ENCODE measurements at places on chromosomes 2 and 18.

DNA sequence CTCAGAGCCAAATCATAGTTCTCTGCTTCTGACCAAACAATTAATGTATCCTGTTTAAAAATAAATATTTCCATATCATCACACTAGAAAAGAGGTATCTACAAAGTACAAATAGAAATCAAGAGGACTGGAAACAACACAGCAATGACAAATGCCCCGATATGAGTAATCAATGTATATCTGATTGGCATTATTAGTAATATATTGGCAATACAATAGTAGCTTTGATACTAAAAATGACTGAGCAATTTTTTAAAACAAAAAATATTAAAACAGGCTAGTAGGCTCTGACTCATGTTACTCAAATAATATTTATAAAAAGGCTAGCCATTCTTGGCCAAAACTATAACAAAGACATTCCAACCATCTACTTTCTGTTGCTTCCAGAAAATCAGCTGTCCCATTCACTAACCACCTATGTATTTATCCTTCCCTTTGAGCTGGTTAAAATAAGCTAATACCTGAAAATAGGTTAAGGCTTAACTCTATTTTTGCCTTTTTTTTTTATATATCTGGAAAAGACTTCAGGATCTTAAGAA is 13.3 kb downstream of the PPP4R3B start:
- DNase-seq = no peak

GRCh38 chr2:72949045-72949444 is 31.7 kb downstream of the EMX1 start:
- DNase-seq = no peak

GRCh38 chr2:66897181-66897580 is 462.3 kb downstream of the MEIS1 start:
- DNase-seq = no peak

DNA sequence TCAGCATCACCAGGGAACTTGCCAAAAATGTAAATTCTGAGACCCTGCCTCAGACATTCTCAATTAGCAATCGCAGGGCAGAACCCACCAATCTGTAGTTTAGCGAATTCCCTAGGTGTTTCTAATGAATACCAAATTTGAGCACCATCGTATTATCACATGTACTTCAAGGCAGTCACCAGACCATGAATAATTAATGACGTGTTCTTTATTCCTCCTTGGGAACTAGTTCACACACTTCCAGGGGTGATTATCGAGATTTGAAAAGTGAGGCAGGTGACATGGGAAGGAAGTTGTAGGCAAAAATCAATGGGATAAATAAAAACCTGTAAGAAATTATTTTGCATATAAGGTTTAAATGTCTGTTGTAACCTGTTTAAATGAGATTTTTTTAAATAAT is 102.5 kb upstream of the CRIM1 start:
- no peak for DNase-seq

DNA sequence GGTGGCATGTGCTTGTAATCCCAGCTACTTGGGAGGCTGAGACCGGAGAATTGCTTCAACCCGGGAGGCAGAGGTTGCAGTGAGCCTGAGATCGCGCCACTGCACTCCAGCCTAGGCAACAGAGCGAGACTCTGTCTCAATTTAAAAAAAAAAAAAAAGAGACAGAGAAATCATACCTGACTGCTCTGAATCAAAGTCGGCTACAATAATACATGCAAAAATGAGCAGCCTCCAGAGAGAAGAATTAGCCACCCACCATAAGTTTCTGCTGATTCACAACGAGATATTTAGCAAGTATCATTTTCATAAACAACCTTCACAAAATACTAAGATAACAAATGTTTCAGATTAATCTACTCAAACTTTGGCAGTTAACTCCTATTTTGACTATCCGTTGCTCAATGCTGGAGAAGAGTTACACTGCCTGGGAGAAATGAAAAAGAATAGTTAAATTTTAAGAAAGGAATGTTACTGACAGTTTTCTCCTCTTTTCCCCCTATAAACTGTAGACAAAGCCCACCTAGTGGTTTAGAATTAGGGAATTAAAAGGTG is 1.5 kb downstream of the OSBPL1A start:
- DNase-seq = no peak

DNA sequence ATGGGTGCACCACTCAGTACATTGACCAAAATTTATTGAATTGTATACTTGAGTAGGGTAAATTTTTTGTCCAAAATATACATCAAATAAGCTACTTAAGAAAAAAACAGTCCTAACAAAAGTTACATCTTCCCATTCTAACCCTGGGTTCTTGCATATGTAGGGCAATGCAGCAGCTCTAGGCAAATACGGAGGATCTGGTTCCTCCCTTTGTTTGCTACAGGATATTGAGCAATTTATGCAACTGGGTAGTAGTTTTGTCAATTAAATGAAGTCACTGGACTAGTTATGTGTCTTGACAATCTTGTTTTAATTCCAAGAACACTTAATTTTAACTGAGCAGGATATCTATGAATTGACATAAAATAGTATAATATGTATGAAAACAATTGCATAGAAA is 1507.2 kb upstream of the PIK3C3 start:
- DNase-seq = no peak

GRCh38 chr2:169528271-169528701 is 18.8 kb downstream of the KLHL41 start:
- peak; percentile 85 for DNase-seq

GRCh38 chr2:234994438-234995321 is 42.9 kb downstream of the SH3BP4 start:
- DNase-seq = no peak

DNA sequence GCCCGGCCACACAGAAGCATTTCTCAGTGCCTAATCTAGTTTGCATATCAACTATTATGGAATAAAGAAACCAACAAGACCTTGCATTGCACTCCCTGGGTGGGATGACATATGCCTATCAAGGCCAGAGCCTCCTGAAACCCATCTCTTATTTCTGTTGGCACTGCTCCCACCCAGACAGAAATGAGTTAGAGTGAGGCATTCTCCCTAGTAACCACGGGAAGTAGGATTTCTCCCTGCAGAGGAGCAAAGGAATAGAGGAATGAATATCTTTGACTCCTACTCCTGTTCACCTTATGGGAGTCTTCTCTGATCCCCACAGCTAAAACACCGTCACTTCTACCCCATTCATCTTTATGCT is 24.2 kb upstream of the SCYGR1 start:
- DNase-seq = no peak

DNA sequence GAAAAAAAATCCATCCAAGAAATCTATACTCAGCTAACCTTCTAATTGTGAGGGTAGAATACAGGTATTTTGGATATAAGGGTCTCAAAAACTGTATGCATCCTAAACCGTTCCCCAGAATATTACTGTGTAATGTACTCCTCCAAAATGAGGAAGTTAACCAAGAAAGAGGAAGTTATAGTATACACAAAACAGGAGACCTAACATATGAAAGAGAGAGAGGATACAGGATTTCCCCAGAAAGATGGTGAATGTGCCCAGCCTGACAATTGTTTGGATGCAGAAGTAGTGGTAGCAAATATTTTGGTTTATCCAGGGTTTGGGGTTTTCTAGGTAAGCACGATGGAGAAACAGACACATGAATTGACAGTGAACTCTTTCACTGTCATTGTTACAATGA is 50.6 kb downstream of the GALNT3 start:
- no peak for DNase-seq

DNA sequence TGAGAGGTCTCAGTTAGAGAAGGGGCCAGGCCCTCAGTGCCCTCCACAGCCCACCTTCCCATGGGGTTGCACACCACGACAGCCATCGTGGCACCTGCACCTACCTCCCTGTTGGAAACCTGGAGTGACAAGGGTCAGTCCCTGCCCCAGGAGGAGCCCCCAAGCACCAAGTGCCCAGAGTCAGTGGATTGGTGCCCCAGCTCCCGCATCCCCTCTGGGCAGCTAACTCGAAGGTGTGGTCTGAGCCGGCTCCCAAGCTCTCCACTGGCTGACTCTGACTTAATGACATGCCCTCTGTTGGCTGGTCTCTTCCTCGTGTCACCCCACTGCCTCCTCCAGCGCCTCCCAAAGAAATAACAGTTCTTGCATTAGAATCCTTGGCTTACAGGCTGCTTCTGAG is 116.4 kb downstream of the NDUFA10 start:
- no peak for DNase-seq

GRCh38 chr2:27911458-27912210 is 21.1 kb downstream of the BABAM2 start:
- DNase-seq = no peak

DNA sequence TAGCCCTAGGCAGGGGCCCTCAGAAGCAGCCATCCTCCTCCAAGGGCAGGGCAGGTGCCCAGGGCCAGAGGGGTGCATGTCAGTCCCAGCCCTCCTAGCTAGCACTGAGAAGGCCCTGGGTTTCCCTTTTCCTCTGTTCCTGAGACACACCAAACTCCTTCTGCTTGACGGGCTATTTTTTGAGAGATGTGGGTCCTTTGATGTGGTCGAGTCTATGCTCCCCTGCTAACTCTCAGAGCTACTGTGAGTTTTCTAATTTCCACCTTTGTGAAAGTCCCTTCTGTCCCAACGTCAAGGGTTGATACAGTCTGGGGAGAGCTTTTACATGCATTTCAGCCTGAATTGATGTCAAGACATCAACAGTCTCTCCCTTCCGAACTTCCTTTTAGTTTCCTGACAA is 51.4 kb downstream of the TRPM8 start:
- no peak for DNase-seq

DNA sequence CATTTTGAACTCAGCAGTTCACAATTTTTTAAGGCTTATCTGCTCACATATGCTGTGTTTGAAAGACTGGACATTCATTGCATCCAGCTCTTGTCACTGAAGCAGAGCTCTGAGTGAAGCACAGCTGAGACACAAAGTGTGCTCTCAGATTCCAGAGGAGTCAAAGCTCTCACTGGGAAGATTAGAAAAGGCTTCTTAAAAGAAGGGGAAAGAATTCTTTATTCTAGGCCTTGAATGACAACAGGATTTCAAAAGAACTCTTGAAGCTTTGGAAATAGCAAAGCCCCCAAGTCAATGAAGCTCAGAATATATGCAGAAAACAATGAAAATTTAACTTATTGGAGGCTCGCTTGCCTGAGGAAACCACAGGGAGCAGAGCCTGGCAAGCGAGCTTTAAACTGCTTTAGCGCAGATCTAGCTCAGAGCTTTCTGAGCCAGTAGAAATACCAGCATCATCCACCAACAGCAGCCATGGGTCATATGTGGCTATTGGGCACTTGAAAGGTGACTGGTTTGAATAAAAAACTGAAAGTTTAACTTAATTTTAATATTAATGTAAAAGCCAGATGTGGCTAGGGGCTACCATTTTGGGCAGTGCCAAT is 369.7 kb downstream of the OSR1 start:
- no peak for DNase-seq

DNA sequence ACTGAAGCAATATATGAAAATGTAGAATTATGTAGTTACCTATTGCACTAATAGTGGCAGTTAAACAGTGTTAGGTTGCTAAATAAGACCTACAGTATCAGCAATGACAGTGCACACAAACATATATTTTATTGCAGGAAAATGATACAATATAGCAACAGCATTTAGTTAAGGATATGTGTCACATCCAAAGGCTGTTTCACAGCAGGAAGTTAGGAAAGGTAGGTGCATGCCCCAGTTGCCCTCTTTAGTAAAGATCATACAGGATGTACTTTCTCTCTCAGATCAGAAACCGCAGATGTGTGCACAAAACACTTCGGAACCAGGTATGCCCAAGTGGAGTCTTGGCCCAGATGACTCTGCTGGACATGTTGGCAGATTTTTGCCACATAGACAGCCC is 444.1 kb downstream of the XIRP2 start:
- no peak for DNase-seq

- no peak for DNase-seq
Observed at GRCh38 chr2:107931412-107931811, 54.9 kb upstream of the SLC5A7 start.

DNA sequence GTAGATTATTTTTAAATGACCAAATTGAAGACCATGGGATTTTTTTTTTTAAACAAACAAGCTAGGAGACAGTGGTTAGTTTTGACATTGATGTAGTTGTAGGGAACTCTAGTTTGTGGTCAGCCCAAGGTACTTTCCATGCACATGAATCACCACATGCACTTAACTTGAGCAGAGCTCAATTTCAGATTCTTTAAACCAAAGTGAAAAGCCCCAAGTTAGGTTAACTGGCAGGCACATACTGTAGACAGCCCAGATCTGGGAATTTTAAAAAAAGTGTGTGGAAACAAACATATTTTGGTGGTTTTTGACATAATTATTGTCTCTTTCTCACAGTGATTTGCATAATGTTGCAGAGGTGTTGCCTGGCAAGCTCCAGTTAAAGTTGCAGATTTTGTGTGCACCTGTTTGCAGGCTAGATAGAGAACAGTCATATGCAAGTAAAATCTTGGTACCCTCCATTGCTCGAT is 88.4 kb downstream of the BCL2L11 start:
- no peak for DNase-seq

- no peak for DNase-seq
Observed at GRCh38 chr2:233107831-233108300, 47.7 kb downstream of the INPP5D start.

- no peak for DNase-seq
Observed at GRCh38 chr2:227862227-227862740, 9.1 kb upstream of the DAW1 start.

DNA sequence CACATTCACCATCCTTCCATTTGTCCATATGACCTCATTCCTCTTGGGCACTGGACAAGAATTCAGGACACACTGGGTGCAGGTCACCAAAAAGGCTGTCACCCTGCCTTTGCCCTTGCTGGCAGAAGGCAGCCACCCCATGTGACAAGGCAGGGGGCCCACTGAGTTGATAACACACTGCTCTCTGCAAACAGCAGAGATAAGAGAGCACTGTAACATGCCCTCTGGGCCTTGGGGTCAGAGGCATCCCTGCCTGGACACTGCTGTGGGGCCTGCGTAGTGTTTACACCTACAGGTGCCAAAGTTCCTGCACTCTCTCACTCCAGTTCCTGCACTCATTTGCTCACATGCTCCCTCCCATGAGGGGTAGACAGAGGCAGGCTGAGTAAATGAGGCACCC is 344.7 kb upstream of the TCF4 start:
- no peak for DNase-seq

DNA sequence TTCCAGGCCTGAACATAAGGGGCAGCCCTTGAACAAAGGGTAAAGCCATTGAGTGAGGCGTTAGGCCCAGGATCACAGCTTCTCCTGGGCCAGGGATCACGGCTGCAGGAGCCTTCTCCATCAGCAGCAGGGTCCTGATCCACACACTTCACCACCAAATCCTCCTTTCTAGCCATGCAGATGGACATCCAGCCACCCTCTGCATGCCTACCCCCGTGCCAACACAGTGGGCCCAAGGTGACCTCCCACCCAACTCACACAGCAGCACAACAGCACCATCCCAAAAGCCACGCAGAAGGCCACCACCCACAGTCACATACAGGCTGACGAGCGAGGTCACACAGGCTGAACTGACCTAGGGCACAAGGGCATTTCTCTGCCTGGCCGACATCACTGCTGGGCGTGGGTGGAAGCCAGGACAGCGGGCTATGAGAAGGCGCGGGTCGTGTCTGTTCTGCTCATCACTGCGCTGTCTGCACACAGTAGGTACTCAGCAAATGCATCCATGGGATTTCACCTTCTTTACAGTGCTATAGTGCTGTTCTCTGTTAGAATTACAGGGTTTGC is 31.2 kb downstream of the TFCP2L1 start:
- DNase-seq = no peak

Data from activated T-cell treated with anti-CD3 and anti-CD28 coated beads, Interleukin-2, amount 50 U/mL, for 48 hours (primary cell).